Psoas muscle (tissue), 8 donors: ENCODE measurements at places on chromosomes 1 and 21. TPM values are rescaled to one million over a fixed set of nuclear protein-coding genes. Genes with fewer than 3 reads are reported as not detected.

Gene UQCRHL
- total RNA-seq: 2.5 TPM

Gene FMO5
- total RNA-seq: 0.95 TPM

Gene USH2A
- 0.32 TPM for total RNA-seq

Gene SH2D1B
- total RNA-seq: 4.0 TPM

Gene SH2D2A
- total RNA-seq: 0.74 TPM

Gene GPR25
- not detected for total RNA-seq

Gene TNFRSF1B
- 9.9 TPM for total RNA-seq
